ENCODE measurements at places on chromosomes 1 and 21.

- DNase-seq: no peak
Observed at GRCh38 chr1:41135196-41135947, 106.7 kb downstream of the SCMH1 start.

- no peak for DNase-seq
Observed at GRCh38 chr1:174963529-174964125, 36.1 kb upstream of the CACYBP start.

DNA sequence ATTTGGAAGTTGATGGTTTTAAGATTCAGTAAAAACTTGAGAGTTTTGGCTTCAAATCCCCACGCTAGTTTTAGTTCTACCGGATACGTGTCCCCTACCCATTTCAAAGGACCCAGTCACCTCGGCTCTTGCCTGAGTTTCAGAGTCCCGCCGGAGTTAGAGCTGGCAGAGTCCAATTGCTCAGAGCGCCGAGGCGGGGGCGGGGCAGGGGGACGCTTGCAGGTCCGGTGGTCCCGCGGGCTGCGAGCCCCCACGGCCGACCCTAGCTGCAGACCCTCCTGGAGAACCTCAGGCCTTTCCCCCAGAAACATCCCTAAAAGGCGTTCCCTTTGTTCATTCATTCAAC is 765 bp upstream of the VPS45 start:
- no peak for DNase-seq

GRCh38 chr1:242059976-242060375 is 61.1 kb upstream of the MAP1LC3C start:
- DNase-seq: no peak

DNA sequence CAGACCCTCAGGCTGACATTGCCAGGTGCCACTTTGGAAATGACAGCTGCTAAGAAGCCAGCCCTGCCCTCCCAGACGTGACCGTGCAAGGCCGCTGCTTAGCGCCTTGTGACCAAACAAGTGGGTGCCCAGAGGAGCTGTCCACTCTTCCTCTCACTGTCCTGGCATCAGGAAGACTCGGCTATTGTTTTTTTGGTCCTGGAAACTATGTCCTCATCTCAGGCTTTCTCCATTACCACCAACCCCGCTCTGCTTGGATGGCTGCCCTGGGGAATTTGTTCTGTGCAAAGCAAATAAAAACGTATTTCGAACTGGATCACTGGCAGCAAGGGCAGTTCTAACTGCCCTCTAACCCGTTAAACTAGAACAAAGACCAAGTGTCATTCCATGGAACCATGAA is 13.7 kb upstream of the TENT5C start:
- no peak for DNase-seq

GRCh38 chr21:22062472-22063139 is 1064.4 kb downstream of the NCAM2 start:
- DNase-seq: no peak

DNA sequence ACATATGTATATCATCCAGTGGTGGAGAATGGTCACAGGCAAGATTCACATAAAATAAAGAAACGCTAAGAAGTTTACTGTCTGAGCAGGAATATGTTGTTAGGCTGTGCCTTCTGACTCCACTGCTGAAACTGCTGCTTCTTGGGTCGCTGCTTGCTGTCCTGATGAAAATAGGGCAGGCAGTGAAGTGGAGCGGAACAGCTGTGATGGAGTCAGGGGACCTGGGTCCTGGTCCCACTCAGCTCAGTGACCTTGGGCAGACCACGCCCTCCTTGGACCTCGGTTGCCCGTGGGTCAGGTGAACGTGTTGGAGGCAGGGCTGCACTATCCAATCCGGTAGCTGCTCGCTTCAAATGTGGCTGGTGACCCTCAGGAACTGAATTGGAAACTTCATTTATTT is 33.4 kb upstream of the IFFO2 start:
- DNase-seq: no peak

Data from epithelial cell of esophagus (primary cell).